ENCODE measurements at places on chromosomes 3 and 15.

- no peak for DNase-seq
Observed at GRCh38 chr3:66486646-66487045, 14.2 kb downstream of the LRIG1 start.

- no peak for DNase-seq
Observed at GRCh38 chr15:101255615-101256241, 3.9 kb upstream of the CHSY1 start.

DNA sequence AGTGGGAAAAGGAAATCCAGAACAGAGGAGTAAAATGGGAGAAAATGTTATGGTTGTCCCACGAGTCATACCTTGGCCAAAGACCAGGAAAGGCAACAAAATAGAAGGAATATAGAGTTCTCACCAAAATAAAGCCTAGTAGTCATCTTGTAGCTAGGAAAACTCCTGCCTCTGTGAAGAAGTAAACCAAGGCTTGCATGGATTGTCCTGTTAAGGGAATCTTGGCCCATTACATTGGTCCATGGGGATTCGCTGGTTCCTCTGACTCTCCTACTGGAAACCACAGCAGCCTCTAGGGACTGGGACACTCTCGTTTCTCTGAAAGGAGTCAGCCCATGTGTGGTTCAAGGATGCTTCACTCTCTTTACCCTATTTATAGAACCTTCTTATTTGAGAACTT is 62.9 kb upstream of the FNDC3B start:
- no peak for DNase-seq

GRCh38 chr3:4078903-4079302 is 224.3 kb upstream of the SETMAR start:
- no peak for DNase-seq

DNA sequence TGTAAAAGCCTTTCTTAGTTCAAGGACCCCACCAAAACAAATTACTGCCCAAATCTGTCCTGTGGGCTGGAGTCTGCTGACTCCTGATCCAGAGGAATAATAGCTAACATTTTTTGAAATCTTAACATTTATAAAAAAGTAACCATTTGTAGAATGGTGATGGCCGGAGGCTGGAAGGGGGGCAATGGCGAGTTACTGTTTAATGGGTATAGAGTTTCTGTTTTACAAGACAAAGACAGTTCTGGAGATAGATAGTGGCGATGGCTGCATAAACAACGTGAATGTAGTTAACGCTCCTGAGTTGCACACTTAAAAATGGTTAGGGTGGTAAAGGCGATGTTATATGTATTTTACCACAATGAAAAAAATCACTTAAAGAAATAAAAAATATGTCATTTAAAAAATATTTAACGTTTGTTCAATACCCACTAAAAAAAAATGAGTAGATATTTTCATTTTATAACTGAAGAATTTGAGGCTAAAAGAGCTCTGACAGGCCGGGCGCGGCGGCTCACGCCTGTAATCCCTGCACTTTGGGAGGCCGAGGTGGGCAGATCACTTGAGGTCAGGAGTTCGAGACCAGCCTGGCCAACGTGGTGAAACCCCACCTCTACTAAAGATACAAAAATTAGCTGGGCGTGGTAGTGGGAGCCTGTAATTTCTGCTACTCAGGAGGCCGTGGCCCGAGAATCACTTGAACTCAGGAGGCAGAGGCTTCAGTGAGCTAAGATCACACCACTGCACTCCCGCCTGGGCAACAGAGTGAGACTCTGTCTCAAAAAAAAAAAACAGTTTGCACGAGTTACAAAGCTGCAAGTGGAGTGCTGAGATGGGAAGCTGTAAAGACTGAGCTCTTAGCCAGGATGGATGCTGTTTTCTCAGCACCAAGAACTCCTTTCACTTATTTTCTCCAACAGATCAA is 37.6 kb downstream of the IGF2BP2 start:
- no peak for DNase-seq

- DNase-seq: peak; percentile 10
Observed at GRCh38 chr3:31423482-31423881, 109.2 kb upstream of the STT3B start.

DNA sequence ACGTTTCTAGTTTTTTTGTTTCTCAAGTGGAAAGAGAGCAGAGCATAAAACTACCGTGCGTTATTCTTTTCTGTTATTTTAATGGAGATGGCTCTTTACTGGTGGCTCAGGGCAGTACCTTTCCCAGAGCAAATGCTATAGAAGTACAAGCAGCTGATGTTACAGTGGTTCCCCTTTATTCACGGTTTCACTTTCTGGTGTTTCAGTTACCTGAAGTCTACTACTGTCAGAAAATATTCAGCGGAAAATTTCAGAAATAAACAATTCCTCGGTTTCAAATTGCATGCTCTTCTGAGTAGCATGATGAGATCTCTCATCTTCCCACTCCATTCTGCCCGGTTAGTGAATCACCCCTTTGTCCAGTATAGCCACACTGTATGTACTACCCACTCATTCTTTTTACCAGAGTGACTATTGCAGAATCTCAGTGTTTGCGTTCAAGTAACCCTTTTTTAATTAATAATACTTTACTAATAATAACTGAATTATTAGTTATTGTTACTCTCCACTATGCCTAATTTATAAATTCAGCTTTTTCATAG is 597.5 kb upstream of the ROBO2 start:
- no peak for DNase-seq

DNA sequence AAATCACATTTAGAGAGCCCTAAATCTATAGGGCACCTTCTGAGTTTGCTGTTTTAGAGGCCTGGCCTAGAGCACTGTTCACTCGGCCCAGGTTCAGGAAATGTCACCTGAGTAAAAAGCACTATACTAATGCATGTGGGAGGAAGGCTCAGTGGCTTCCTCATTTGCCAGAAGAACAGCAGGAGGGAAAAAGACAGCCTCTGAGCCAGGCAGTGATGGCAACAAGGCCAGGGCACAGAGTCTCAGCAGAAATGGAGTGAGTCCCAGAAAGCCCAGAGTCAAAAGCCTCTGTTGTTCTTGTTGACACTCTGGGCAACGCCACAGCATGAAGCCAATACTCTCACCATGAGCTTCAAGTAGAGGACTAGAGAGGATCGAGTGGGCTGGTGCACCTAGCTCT is 25.9 kb downstream of the LTF start:
- no peak for DNase-seq

DNA sequence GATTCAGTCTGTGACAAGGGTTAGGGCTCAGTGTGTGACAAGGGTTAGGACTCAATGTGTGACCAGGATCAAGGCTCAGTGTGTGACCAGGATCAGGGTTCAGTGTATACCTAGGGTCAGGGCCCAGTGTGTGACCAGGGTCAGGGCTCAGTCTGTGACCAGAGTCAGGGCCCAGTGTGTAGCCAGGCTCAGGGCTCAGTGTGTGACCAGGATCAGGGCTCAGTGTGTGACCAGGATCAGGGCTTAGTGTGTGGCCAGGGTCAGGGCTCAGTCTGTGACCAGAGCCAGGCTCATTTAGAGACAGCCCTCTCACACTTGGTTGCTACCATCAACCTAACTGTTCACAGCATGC is 24.2 kb downstream of the LOXL1 start:
- DNase-seq: no peak

DNA sequence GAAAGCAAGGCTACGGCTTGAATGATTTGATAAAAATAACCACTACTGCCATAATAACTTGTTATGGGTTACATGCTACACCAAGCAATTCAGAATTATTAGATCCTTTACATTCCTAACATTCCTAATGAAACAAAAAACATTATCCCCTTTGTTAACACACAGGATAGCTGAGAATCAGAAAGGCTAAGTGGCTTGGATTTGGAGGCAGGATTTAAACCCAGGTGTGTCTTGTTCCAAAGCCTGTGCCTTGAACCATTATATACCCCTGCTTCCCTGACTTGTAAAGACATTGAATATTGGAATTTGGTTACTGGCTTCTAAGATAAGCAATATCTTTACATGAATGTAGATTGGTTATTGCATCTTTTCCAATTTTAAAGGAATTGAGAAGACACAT is 417.1 kb upstream of the GOLIM4 start:
- DNase-seq: no peak

DNA sequence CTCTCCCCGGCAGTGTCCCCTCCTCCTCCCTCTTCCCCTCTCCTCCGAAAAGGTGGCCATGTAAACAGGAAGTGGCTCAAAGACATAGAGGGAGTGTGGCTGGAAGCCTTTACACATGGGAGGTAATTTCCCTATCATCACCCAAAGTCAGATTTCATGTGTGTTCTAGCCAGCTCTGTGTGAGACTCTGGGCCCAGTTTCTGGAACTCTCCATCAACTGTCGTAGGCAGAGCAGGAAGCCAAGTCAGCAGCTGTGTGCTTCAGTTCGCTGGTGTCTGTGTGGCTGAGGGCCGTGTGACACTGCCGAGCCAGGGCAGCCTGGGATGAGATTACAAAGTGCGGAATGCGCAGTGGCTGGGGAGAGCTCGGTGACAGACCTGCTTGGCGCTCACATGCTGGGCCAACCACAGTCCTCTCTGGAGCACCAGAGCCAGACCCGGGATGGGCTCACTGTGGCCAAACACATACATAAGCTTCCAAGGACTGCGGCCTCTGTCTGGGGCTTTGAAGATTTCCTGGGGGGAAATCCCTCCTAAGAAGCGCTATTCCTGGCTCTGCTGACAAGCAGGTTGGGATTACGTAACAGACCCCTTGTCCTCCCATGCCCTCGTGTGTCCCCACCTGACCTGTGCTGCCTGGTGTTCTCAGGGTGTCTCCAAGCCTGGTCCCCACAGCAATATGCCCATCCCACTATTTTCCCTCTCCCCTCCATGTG is 50.7 kb downstream of the UMPS start:
- peak; percentile 43 for DNase-seq

GRCh38 chr3:139173372-139174108 is 128.8 kb upstream of the PRR23C start:
- no peak for DNase-seq

- no peak for DNase-seq
Observed at GRCh38 chr3:69390771-69391170, 4.9 kb upstream of the FRMD4B start.

DNA sequence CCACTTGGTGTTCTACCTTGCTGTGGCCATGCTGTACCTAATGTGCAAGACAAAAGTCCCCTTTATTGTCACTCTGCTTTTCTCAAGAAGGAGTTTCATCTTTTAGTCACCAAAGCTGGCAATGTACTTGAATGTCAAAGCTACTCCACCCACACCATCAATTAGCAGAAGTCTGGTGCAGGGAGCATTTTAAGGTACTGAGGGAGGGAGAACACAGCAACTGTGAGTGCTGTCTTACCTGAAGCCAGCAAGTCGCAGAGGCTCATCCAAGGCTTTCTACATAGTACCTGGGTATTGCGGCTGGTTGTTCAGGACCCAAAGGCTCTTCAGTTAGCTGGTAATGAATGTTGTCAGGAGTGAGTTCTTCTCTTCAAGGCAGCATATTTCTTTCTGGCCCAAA is 820.4 kb downstream of the OTOL1 start:
- no peak for DNase-seq

DNA sequence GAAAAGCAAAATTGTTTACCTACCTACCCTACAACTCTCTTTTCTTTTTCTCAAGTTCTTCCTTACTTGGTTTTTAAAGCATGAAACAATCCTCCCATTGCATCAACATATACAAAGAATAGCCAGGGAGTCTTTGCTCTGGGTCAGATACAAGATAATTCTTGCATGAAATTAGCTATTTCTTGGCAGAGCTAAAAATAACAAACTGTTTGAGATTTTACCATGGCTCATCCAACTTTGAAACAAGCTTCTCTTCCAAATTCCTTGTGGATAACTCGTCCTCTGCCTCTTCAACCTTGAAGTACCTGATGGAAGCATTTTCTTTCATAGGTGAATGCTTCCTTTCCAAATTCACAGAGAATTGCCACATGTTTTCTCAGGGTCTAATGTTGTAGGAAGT is 9.2 kb upstream of the CBLB start:
- DNase-seq: no peak

GRCh38 chr3:31880020-31880419 is 101.0 kb downstream of the OSBPL10 start:
- peak; percentile 13 for DNase-seq

- DNase-seq: no peak
Observed at GRCh38 chr15:30885814-30886213, 17.9 kb upstream of the FAN1 start.

DNA sequence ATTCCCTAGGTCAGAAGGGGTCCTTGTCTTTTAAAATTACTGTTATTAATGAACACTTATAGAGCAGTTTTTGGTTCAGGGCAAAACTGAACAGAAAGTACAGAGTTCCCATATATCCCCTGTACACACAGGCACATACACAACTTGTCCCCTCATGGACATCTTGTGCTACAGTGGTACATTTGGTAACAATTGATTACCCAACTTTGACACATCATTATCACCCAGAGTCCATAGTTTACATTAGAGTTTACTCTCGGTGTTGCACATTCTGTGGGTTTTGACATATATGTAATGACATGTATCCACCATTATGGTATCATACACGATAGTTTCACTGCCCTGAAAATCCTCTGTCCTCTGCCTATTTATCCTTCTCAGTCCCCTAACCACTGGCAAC is 984 bp upstream of the EDC3 start:
- no peak for DNase-seq

GRCh38 chr3:129040039-129040336 is 20.6 kb upstream of the GP9 start:
- DNase-seq: no peak

GRCh38 chr3:14457999-14458398 is 55.6 kb downstream of the SLC6A6 start:
- no peak for DNase-seq

DNA sequence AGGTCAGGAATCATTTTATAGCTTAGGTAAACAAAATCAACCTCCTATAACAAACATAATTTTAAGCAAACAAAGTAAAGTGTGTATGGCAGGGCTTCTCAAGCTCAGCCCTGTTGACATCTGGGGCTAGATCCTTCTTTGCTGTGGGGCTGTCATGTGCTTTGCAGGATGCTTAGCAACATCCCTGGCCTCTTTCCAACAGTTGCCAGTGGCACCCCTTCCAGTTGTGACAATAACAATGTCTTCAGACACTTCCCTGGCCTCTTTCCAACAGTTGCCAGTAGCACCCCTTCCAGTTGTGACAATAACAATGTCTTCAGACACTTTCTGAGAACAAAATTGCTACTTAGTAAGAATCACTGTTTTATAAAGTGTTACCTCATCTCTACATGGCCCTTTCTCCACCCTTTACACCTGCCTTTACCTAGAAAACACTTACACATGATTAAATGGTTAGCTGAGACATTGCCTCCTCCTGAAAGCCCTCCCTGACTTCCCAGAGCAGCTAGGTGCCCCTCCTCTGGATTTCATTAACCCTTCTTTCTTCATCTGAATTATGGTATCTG is 194.0 kb upstream of the LMCD1 start:
- no peak for DNase-seq

- DNase-seq: no peak
Observed at GRCh38 chr15:52128568-52128967, 16.0 kb upstream of the BCL2L10 start.

GRCh38 chr3:65902304-65902793 is 136.4 kb downstream of the MAGI1 start:
- no peak for DNase-seq
